ENCODE measurements at places on chromosomes 4 and X. TPM values are rescaled to one million over a fixed set of nuclear protein-coding genes. Genes with fewer than 3 reads are reported as not detected.
A peak's percentile ranks its signal among the peaks of the same experiment; 100 is the strongest.

DNA sequence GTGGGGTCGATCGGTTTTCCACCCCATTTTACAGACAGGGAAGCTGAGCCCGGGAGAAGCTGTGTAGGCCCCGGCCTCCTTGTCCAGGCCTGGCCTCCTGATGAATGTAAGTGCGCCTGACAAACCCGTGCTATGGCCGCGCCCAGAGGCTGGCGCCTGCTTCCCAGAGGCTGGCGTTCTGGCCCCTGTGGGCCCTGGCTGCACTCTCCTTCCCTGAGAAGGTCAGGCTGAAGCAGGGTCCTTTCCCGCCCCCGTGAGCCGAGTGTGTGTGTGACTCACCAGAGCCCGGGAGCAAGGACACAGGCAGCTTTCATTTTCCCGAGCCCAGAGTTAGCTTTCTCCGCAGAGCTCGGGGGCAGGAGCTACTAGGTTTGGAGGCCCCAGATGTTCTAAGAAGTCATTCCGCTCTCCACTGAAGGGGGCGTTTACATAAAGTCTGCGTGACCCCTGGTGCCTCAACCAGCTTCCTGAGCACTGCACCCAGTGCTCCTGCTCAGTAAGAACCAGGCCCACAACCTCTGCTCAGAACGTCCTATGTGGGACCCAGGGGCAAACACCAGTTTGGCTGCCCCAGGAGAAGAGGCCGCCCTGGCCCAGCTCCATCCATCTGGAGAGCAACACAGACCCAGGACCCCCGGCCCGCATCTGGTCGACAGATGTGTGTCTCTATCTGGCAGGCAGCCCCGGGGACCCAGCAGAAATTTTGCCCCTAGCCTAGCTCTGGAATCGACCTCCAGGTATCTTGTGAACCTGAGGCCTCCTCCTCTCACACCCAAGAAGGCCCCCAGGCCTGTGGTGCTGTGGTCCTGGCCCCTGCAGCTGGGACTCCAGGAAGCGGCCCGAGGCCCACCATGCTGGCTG lies 13.6 kb downstream of the UVSSA start:
- peak; percentile 18 for DNase-seq

GRCh38 chr4:3313556-3314228 lies 20.9 kb downstream of the RGS12 start:
- no peak for DNase-seq

DNA sequence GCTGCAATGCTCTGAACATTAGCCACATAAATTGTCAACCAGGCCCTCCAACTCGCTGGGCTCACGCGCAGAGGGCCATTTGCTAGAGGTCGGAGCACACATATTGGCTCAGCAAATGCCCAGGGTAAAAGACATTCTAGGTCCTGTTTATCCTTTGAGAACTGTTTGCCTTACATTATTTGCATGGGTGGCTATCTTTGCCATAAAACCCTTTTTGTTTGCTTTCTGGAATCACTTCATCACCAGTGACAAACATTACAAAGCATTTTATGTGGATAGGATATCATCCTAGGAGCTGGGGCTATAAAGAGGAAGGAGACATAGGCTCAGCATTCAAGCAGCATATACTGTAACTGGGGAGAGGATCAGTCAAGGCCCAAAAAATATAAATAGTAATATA lies 149.2 kb upstream of the RAI2 start:
- no peak for DNase-seq

GRCh38 chr4:188714907-188715306 lies 575.7 kb downstream of the TRIML1 start:
- peak; percentile 56 for DNase-seq

DNA sequence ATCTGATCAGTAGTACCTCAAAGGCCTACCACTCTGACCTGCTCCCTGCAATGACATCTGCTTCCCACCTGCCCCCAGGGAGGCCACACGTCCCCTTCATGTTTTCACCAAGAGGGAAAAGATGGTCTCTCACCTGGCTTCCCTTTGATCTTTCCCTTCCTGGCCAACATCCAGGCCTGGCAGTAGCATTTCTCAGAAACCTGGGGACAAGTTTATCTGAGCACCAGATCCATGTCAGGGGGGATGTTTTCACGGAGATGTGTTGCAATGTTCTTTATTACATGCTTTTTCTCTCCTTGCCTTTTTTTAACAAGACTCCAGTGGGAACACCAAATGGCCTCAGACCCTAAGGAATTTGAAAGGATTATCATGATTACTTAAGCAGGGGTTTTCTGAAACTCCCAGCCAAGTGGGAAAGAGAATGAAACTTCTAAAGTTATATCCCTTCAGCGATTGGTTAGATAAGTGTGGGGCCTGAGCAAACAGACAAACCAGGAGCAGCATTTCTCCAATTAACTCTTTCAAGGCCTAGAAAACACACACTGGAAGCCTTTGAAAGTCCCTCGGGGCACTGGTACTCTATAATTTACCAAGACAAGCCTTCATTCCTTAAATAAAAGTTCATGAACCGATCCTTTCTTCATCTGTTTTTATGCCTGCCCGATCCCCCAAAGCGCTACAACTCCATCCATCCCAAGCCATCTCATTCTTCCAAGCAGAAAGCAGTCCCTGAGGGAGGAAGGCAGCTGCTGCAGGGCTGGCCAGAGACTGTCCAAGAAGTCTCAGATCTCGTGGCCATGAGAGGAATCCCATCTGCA lies 94.1 kb downstream of the BCOR start:
- no peak for DNase-seq

DNA sequence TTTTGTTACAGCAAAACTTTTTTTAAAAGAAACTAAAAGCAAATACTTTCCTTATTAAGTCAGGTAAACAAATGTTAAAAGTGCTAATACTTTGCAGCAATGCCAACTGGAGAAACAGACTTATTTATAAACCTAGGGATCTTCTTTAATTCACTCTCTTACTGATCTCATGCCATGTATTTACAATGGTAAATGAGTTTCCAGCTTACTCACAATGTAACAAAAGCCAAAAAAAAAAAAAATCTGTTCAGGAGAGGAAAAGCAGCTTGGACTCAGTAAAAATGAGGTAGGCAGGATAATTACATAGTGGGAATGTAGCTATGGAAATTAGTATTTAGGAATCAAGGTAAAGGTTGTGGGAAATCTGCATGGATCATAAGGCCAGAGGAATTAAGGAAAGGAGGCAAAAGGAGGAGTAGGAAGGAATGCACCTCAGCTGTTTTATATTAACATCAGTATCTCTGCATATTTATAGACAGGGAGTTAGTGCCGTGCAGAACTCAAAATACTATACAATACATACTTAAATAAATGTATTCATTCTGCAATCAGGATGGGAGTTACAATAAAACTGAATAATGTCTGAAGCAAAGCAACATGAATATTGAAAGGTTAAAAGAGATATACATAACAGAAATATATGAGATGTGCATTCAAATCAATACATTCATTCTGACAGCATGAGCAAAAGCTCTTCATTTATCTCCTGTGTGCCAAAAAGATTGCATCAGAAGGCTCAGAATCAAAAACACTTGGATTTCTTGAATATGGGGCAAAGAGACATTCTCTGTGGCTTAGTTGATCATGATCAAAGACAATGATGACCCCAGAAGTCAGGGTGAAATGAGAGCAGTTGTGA lies 57.9 kb upstream of the ETNPPL start:
- DNase-seq, result no peak

GRCh38 chr4:98181809-98182208 lies 38.5 kb upstream of the STPG2 start:
- peak; percentile 9 for DNase-seq

- DNase-seq, result no peak
Measured at GRCh38 chrX:88908056-88908455, 161.0 kb downstream of the CPXCR1 start.

- no peak for DNase-seq
Measured at GRCh38 chr4:101081166-101081565, 266.2 kb downstream of the PPP3CA start.

- no peak for DNase-seq
Measured at GRCh38 chrX:67546496-67547423, 2.9 kb downstream of the AR start.

DNA sequence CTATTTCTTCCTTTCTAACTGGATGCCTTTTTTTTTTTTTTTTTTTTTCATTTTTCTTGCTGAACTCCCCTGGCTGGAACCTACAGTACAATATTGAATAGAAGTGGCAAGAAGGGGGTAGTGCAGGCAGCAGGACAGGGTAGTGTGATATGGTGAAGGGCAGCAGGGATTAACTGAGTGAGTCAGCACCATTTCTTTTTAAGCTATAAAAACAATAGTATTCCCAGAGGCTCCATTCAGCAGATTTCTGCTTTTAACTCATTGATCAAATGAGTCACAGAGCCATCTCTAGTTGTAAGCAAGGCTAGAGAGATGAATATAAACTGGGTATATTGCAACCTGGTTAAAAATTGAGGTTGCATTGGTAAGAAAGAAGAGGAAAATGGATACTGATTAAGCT lies 53.6 kb upstream of the SETD7 start:
- peak; percentile 51 for DNase-seq

DNA sequence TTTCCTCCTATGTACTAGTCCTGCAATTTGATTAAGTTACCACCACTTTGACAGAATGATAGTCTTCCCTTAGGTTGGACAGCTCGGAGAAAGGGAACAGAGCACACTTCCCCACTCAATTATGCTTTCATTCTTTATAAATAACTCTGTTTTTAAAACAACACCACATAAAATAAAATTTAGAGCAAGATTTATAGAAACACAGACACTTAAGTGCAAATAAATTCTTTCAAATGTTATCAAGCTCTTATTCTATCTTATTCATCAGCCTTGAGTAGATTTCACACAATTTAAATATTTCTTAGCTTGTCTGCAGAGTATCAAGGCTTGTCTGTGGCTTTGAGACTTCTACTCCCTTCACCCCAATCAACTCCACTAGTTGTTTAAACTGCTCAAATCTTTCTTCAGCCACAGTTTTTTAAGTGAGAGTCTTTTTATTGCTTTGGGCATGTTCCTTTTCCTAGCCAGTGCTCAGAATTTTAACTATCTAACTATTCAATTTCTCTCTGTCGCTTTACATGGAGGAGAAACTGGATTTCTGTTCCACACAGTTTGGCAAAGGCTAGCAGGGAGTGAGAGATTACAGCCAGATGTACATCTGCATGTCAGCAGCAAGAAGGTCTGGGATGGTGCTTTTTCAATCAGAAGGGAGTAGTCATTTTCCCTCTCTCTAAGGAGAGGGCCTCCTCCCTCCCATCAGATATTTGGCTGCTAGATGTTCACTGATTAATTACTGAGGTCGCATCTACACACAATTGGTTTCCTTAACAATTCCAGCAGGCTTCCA lies 53.1 kb upstream of the PLAC1 start:
- no peak for DNase-seq

DNA sequence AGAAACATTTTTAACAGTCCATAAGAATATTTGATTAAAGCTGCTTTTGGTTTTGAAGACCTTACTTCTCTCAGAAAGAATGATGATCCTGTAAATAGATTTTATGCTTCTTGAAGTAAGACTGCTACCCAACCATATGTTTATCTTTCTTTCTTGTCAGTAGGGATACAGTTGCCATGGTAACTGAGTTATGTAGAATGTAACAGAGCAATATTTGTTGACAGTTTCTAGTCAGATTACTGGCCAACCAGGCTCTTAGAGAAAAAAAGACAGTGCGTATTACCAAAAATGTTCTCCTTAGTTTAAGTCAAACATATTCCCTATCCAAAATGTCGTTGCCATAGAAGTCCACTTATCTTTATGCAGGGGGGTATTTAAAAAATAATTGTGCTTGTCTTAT lies 456.8 kb downstream of the PRR32 start:
- DNase-seq, result no peak

- DNase-seq, result no peak
Measured at GRCh38 chr4:42234817-42235216, 82.4 kb upstream of the BEND4 start.

GRCh38 chrX:16188687-16189086 lies 21.4 kb downstream of the MAGEB17 start:
- peak; percentile 40 for DNase-seq

DNA sequence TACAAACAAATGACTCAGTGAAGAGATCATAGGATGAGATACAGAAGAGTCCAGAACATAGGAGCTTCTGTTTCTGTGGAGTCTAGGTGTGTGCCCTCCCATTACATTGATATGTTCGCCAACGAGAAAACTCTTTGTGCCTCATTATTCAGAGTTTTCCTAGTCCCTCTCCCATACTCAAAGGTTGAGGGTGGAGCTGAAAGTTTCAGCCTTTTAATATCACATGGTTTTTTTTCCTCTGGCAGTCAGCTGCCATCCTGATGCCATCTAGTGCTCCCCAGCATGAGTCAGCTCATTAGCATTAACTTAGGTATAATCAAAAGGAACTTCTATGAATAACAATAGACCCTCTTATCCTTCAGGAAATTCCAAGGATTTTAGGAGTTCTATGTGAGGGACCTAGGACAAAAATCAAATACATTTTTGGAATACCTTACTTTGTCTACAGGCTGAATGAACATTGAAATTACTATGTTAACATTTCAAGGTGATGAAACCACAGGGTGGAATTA lies 559.6 kb upstream of the AMOT start:
- peak; percentile 82 for DNase-seq

DNA sequence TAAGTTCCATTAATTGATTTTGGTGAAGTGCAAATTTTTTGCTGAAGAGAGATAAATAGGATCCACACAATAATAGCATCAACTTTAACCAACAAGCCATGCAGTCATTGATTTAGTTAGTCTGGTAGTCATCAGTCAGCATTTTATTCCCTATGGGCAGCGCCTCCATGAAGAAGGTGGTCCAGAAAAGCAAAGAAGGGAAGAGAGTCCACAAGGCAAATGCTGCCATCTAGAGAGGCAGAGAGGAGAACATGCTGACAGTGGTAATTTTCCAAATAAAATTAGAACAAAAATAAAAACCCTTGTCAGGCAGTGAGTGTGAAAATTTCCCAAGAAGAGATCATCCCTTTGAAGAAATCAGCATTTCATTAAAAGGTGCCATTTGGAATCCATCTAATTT lies 366.7 kb upstream of the FAM241A start:
- peak; percentile 12 for DNase-seq

DNA sequence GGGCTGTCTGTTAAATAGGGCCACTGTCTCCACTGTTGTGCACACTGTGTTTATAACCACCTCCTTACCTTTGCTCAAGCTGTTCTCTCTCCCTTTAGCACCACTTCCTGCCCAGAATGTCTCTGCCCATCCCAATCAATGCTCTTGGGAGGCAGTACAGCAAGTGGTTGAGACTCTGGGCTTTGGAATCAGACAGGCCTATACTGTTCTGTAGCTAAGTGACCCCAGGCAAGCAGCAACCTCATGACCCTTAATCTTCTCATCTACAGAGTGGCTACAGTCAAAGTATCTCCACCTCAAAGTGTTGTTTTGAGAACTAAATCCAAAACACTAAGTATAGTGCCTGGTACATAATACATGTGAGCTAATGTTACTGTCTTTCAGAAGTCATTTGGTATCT lies 3.8 kb upstream of the TXK start:
- DNase-seq, result no peak

SERPINA7 gene
- total RNA-seq, result not detected

GPR143 gene
- total RNA-seq, result not detected

TREX2 gene
- total RNA-seq, result 1.6 TPM

HS3ST1 gene
- not detected for total RNA-seq

PLAC1 gene
- total RNA-seq, result 0.37 TPM

CSAG3 gene
- 2.6 TPM for total RNA-seq

SFRP2 gene
- total RNA-seq, result 11.9 TPM

XAGE1A gene
- not detected for total RNA-seq

NBDY gene
- 6.7 TPM for total RNA-seq

S100P gene
- total RNA-seq, result not detected

Data from M059J (cell line).